ENCODE measurements at places on chromosomes 1 and 21.

DNA sequence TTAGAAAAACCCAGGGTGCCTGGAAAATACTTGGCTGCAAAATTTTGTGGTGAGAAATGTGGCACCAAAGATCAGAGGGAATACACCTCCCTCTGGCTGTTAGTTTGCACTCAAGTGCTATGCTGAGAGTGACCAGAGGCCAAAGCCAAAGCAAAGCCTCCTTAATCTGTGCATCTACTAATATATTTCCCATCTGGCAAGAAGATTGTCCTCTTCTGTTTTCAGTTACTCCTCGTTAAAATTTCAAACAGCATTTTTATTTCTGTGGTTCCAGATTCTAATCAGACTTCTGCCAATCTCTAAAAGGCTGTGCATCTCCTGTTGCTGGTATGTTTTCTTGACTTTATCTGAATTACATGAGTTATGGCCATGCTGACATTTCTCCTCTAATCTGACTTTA lies 327.4 kb downstream of the TBX15 start:
- no peak for DNase-seq

- DNase-seq: peak; percentile 83
Measured at GRCh38 chr1:118989878-118990378, 1.8 kb upstream of the TBX15 start.

DNA sequence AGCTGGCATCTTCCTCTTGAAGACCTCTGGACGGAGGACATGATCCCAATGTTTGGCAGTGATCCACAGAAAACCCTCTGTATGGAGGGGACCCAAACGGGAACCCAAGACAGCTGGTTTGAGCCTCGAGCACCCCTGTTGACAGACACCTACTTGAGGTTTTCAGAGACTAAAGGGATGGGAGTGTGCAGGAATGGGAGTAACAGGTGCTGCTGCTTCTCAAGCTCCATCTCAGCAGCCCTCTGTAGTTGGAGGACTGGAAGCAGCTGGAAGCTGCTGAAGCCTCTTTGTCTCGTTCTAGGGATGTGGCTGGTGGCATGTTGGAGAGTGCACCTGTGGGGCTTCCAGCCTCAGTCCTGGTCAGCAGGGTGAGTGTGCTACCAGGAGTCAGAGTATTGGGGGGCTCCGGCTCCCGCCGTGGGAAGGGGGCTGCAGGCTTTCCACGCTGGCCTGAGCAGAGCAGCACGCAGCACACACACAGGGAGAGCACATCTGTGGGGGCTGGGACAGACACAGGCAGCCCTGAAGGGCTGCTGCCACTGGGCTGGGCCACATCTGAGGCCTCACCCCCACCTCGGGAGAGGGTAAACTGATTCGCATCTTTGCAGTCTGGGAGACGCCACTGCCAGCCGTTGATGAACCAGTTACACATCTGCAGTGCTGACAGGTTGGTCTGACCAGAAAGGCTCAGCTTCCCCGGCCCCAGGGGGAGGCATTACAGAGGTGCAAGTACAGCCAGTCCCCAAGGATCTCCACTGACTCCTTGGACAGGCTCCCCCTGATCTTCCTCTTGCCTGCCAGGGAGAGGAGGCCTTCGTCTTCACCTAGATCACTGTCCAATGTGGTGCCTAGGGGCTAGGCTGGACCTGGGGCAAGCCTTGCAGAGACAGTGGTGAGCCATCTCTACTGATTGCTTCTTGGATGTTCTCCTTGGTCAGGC lies 56.6 kb downstream of the ADSS2 start:
- no peak for DNase-seq

DNA sequence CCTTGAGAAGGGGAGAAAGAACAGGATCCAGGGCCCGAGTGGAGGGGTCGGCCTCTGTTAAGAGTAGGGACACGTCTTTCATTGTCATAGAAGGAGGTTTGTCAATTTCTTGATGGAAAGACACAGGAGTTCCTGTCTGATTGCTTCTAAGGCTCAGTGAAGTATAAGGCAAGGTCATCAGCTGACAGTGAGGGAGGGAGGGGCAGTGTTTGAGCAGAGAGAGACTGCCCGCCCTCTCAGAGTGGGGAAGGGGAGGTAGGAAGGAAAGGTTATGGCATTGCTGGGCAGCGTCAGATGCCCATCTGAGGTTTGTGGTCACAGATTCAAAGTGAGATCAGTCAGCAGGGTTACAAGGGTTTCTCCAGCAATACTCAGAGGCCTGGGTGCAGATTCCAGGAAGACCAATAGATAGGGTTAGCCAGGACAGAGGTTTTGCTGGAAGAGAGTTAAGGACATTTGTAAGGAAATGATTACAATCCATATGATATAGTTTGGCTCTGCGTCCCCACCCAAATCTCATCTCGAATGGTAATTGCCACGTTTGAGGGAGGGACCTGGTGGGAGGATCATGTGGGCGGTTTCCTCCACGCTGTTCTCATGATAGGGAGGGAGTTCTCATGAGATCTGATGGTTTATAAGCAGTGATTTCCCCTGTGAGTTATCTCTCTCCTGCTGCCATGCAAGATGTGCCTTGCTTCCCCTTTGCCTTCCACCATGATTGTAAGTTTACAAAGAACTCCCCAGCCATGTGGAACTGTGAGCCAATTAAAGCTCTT lies 127.2 kb upstream of the GJB5 start:
- DNase-seq: no peak

DNA sequence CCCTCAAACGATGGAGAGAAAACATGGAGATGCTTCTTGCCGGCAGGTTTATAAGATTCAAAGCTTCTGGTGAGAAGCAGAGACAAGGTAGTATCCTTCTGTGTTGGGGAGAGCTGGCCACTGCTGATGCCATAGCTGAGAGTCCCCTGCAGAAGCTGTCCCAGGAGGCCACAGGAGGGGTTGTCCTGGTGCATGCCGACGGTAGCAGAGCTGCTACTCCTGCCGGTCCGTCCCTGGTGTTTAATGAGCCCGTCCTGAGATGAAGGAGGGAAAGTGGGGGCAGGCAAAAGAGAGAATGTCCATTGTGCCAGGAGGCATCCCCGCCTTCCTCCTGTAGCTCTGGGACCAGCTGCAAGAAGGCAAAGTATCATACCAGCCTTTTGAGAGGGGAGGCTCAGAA lies 10.4 kb upstream of the C2CD2 start:
- DNase-seq: no peak

GRCh38 chr1:152946248-152946647 lies 758 bp upstream of the SPRR5 start:
- no peak for DNase-seq

GRCh38 chr1:34149501-34149900 lies 15.5 kb downstream of the CSMD2 start:
- no peak for DNase-seq

- DNase-seq: no peak
Measured at GRCh38 chr1:3031401-3032221, 10.3 kb downstream of the ACTRT2 start.

DNA sequence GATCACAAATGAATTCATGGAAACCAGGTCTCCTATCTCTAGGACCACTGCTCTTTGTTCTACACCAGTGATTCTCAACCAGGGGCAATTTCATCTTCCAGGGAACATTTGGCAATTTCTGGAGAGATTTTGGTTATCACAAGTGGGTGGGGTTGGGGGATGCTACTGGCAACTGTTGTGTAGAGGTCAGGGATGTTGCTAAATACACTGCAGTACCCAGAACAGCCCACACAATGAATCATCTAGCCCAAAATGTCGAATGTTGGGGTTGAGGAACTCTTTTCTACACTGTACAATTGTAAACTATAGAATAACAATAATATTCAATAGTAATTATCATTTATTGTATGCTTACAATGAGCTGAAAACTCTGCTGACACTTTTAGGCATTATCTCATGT lies 55.7 kb upstream of the UBE2U start:
- peak; percentile 47 for DNase-seq

GRCh38 chr1:240811256-240811655 lies 199.3 kb upstream of the GREM2 start:
- DNase-seq: no peak

GRCh38 chr1:25599969-25600610 lies 16.5 kb upstream of the MAN1C1 start:
- DNase-seq: no peak

GRCh38 chr1:201408176-201408833 lies 9.2 kb upstream of the LAD1 start:
- peak; percentile 55 for DNase-seq

GRCh38 chr1:52916241-52916975 lies 5.1 kb downstream of the ECHDC2 start:
- no peak for DNase-seq

- DNase-seq: no peak
Measured at GRCh38 chr1:19128968-19129514, 81.0 kb downstream of the UBR4 start.

GRCh38 chr1:12549460-12550349 lies 68.3 kb downstream of the DHRS3 start:
- peak; percentile 54 for DNase-seq

DNA sequence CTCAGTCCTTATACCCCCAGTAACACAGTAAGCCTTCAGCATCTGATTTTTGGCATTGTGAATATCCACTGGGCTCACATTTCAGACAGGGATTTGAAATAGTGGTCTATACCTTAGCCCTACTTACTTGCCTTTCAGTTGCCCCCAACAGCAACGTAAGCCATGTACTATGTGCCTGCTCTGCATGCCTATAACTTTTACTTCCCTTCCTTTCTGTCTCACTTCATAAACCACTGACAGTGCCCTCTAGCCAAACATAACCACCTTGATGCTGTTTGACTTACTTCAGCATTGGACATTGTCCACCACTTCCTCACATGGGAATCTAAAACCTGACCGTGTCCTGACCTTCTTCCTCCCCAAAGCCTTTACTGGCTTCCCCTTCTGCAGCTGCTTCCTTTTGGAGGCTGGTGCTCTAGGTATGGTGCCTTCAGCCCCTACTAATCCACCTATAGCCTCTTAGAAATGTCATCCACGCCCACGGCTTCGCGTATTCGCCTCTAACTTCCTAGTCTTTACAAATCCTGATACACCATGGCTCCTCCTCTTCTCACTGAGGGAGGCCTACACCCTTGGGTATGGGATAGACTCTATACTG lies 3.6 kb upstream of the ZNF672 start:
- no peak for DNase-seq

DNA sequence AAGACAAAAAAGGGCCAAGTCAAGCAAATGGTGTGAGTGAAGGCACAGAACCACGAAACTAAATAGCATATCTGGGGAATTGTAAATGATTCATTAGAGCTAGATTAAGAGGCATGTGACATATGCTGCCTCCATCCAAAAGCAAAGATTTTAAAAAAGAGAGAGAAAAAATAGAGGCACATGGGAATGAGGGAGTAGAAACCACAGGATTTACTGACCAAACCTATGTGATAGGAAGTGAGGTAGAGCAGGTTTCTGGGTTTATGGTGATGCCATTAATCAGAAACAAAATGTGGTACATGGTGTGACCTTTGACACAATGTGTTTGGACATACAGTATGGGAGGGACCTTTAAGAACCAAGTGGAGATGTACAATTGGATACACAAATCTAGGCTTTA lies 13.6 kb downstream of the C1orf52 start:
- DNase-seq: no peak

Measured in foreskin fibroblast (primary cell).